Osteoblast (primary cell): ENCODE measurements at places on chromosomes 2 and 18. TPM values are rescaled to one million over a fixed set of nuclear protein-coding genes. Genes with fewer than 3 reads are reported as not detected.

GRCh38 chr2:150491943-150492342 is 4.5 kb upstream of the RND3 start:
- DNase-seq: peak; percentile 76

DNA sequence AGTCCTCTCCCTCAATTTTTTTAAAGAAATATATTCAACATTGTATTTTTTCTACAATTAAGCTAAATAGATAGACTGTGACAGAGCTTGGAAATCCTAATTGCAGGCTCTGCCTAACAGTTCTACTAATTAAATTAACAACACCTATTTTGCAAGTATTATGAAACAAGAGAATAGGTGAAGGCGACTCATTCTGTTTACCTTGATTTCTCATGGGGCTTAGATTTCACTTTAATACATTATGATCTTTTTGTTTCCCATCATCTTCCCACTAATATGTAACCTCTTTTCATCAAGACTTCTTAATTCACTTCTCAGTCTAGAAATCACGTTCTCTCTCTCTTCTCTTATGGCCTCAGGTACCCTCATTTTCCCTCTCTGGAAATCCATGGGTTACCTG is 42.7 kb upstream of the TANK start:
- DNase-seq: no peak

- no peak for DNase-seq
Measured at GRCh38 chr18:54323970-54324369, 33.7 kb downstream of the STARD6 start.

DNA sequence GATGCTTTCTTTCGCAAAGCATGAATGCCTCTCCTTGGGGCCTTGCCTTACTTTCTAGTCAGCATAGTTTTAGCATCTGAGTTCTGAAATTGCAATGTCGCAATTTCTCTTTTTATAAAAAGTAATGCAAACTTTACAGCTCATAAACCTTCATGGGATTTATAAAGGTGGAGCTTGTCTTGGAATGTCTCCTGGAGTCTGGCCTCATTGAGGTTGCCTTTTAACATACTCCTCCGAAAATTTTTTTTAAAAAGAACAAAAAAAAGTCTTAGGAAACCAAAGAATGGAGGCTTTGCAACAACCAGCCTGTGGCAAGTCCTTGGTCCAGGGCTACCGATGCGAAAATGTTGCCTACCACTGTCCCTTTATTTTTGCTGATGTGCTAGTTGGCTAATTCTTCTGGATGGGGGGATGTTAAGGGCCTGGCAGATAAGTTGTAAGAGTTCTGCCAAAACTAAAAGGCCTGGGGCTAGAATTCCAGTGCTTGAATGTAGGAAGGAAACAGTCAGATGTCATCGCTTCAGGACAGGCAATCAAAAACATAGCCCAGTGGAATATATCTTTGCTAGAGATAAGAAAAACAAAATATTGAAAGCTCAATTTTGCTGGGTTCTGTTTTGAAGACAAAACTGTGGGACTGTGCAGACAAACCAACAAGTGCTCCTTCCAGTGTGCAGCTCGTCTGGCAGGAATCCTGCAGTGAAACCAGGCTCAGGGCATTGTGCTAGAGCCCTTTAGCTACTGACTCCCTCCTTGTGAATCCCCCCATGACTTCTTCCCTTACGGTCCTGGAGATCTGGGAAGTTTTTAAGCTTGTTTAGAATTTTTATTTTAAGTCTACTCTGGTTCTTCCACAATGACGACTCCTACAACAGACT is 213.0 kb downstream of the PIEZO2 start:
- no peak for DNase-seq

The DNAJC5G gene
- total RNA-seq: not detected in 2 replicates

- DNase-seq: no peak
Measured at GRCh38 chr2:230246206-230246605, 20.7 kb downstream of the SP140 start.

GRCh38 chr2:907706-908105 is 42.9 kb upstream of the SNTG2 start:
- DNase-seq: no peak

GRCh38 chr2:183605440-183605839 is 481.2 kb downstream of the NUP35 start:
- no peak for DNase-seq

The KYNU gene
- total RNA-seq: 5.9 and 10.9 TPM in 2 replicates

- DNase-seq: no peak
Measured at GRCh38 chr18:51123936-51124486, 73.5 kb downstream of the MEX3C start.

The ATL2 gene
- 42.1 and 64.4 TPM in 2 replicates for total RNA-seq

The FAM237A gene
- total RNA-seq: not detected in 2 replicates

GRCh38 chr18:22102953-22103646 is 66.3 kb upstream of the GATA6 start:
- DNase-seq: no peak

- no peak for DNase-seq
Measured at GRCh38 chr2:158559252-158559651, 102.5 kb downstream of the PKP4 start.

The RPRM gene
- 0.29 and 0.36 TPM in 2 replicates for total RNA-seq

GRCh38 chr2:69931832-69932595 is 17.1 kb downstream of the MXD1 start:
- no peak for DNase-seq

- DNase-seq: no peak
Measured at GRCh38 chr2:168466190-168466737, 10.2 kb downstream of the CERS6 start.

The AOX1 gene
- total RNA-seq: 76.4 and 87.8 TPM in 2 replicates

DNA sequence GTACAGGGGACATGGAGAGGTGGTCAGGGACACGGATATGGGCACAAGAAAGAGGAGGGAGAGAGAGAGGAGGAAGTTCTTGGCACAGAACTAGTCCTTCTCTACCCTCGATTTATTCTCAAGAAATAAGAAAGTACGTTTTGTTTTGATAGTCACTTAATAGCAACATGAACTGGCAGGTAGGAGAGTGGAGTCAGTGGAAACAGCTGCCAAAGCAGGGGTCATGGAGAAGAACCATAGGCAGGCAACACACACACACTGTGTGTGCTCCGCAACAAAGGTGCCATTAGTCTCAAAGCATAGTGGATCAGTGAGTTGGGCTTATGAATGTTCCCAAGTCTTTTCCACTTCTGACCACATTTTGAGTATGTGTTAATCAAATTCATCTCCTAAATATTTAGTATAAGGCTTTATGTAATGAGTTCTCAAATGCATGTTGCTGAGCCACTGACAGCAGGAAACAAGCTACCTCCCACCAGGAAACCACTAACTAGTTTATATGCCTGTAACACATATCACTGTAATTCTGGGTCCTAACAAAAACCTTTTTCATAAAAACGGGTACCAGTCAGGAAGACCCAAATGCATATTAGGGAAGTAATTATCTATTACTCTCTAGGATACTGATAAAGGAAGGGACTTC is 41.1 kb downstream of the IWS1 start:
- peak; percentile 1 for DNase-seq

DNA sequence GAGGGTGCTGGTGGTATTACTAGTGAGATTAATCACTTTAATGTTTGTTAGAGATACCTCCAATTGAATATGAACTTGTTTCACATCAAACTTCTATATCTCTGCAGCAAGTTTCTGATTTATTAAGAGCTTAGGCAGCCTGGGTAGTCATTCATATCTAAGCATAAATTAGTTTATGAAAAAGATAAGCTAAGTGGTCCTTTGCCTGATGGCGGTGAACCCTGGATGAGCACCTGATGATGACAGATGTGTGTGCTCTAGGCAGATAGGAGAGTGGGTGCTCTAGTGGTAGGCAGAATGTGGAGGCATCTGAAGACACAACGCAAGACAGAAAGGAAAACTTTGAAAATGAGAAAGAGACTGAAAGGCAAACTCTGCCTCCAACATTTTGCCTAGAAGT is 5.0 kb downstream of the FKBP7 start:
- no peak for DNase-seq

The MYO5B gene
- 0.36 and 1.2 TPM in 2 replicates for total RNA-seq

The ATG16L1 gene
- 24.2 and 29.3 TPM in 2 replicates for total RNA-seq

The SERPINB12 gene
- total RNA-seq: not detected in 2 replicates

DNA sequence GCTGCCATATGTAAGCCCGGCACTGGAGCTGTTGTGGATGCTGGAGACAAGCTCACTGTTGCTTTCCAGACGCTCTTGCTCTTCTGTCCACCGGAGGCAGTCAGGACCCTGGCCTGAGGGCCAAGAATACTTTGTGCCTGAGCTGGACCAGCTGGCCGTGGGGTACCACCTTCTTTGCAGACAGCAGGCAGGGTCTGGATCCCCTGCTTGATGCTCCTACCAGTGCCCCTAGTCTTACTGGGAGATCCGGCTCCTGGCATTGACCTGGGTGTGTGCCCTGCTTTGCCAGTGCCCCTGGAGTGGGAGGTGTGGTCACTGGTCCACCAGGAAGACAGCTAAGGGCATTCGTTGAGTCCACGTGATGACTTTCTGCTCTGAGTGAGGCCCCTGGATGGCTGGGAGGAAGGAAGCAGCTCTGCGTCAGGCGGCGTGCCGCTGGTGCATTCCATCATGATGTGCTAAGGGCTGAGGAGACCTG is 59.3 kb downstream of the LRRFIP1 start:
- no peak for DNase-seq

The KCNIP3 gene
- total RNA-seq: under 0.01 and 0.29 TPM in 2 replicates

DNA sequence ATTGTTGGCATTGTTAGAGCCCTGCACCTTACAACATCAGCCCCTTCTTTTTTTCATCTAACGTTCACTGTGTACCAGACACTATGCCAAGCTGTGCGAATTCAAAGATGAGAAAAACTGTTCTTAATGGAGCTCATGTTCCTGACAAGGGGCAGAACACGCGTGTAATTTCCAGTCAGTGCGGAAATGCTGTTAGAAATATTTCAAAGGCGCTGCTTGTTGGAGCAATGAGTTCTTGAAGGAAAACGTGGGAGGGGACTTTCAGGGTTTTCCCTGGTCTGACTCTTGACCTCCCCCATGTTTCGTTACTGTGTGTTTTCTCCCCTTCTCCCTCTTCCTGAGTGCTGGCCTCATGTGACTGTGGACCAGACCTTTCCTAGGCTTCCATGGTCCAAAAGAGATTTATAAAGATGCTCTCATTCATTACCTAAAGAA is 1.5 kb downstream of the MTHFD2 start:
- DNase-seq: no peak

DNA sequence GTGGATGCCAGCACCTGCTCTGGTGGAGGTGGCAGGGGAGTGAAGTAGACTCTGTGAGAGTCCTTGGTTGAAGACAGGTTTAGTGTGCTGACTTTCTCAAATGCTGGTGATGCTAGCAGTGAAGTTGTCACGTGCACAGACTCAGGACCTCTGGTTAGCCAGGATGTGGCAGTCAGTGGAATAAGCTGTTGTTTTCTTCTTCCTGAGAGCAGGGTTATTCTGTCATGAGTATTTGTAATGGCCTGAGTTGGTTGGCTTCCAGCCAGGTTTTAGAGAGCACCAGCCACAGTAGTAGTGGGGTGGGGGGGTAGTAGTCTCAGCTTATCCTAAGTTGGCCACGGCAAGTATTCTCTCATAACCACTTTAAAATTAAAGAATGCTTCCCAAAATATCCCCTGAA is 238.5 kb upstream of the FBXO11 start:
- no peak for DNase-seq

DNA sequence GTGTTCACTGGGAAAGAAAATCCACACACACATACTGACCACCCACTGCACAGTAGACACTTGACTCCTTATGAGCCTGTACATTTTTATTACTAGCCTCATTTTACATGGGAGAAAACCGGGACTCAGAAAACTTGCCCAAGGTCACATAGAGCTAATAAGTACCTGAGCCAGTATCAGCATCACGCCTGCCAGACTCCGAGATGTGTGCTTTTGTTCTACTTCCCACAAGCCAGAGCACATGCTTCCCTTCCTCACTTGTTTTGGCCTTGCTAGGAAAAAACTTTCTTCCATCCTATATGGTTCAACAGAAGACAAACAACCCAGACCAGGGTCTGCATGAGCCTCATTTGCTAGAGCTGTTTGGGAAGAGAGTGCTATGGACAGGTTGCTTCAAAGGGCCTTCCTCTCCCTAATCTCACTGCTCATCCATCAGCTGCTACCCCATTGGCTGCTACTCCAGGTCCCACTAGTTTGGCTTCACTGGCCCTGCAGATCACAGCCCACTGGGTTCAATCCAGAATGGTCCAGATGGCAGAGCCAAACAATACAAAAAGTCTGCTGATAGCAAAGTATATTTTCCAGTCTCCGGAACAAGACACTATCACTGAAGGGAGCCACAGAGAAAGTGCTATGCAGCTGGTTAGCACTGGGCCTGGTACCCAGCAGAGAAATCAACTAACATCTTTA is 63.9 kb downstream of the STK39 start:
- DNase-seq: no peak

- DNase-seq: no peak
Measured at GRCh38 chr18:61690418-61691138, 202.2 kb downstream of the RNF152 start.

The SERPINB11 gene
- total RNA-seq: not detected in 2 replicates

DNA sequence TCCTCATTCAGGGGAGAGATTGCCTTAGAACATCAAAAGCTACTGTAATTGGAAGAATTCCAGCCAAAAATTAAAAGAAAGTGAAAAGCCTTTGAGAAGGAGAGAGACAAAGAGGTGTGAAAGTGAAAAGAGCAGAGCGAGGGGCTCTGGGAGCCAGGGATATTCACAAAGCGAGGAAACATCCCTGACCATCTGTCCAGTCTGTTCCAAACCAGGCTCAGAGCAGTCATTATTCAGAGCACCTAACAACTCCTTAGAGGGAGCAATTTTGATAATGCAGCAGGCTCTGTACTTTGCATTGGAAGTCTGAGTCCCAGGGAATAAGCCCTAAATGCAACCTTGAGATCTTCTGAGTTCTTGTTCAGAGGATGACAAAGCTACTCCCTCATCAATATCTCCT is 119.1 kb upstream of the LYPD1 start:
- DNase-seq: no peak

DNA sequence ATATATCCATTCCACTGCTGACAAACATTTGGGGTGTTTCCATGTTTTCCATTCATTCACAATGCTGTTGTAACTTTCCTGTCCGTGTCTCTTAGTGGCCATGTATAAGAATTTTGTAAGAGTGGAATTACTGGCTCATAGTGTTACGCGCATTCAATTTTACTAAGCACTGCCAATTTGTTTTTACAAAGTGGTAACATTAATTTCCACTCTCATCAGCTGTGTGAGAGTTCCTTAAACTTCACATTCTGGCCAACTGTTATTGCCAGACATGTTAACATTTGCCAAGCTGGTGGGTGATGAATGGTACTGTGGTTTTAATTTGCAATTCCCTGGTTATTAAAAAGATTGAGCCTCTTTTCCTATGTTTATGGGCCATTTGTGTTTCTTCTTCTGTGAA is 134.2 kb downstream of the DTNB start:
- no peak for DNase-seq

The RNASEH1 gene
- 35.9 and 39.4 TPM in 2 replicates for total RNA-seq

GRCh38 chr2:168703926-168704325 is 98.5 kb upstream of the NOSTRIN start:
- no peak for DNase-seq

DNA sequence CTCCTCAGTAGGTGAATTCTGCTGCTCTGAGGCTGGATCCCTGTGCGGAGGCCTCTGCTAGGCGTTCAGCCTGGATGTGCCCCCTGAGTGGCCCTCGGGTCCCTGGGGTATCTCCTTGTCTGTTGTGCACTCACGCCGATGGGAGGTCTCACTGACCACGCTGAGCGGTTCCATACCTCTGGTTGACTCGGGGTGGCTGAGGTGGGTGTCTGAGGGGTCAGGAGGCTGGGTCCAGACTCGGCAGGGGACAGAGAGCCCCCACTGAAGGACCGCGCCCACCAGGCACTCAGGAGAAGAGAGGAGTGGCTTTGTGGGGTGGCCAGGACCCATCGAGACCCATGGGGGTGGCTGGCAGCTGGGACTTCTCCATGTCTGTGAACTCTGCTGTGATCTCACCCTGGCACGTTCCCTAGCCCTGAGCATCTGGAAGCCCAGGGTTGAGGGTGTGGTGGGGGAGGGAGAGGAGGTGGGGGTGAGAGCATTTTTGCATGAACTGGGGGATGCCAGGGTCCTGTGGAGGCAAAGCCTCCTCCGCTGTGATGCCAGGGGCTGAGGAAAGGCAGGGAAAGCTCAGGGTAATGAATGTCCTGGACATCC is 53.7 kb downstream of the TWIST2 start:
- DNase-seq: no peak
